NCI-H526 treated with DMSO at 0.1 percent for 48 hours (cell line): ENCODE measurements at places on chromosomes 5 and 9.

DNA sequence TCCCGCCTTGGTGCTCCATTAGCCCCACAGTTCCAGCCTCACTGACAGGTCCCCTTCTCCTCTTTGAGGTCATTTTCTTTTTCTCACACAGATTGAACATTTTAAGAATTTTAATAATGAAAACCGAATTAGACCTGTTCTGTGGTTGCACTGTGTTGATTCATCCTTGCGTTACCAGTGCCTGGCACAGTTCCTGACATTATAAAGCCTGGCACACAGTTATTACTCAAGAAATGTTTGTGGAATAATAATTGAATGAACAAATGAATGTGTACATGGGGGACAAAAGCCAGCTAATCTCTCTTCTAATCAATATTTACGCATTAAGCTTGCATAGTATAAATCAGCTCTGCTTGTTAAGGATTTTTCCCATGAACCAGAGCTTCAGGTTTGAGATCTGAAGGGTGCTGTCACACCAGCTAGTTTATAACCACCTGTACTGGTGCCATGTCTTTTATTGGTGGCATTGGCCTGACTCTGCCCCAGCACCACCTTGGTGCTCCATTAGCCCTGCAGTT is 80.0 kb downstream of the SV2C start:
- no peak for DNase-seq

GRCh38 chr5:66658516-66658915 is 62.3 kb downstream of the MAST4 start:
- no peak for DNase-seq

- no peak for DNase-seq
Observed at GRCh38 chr5:73120222-73121118, at the start of gene TMEM171. Gene TMEM171 (plus strand): TSS chr5:73120575. CDS start chr5:73123374, 2,799 bp downstream.

DNA sequence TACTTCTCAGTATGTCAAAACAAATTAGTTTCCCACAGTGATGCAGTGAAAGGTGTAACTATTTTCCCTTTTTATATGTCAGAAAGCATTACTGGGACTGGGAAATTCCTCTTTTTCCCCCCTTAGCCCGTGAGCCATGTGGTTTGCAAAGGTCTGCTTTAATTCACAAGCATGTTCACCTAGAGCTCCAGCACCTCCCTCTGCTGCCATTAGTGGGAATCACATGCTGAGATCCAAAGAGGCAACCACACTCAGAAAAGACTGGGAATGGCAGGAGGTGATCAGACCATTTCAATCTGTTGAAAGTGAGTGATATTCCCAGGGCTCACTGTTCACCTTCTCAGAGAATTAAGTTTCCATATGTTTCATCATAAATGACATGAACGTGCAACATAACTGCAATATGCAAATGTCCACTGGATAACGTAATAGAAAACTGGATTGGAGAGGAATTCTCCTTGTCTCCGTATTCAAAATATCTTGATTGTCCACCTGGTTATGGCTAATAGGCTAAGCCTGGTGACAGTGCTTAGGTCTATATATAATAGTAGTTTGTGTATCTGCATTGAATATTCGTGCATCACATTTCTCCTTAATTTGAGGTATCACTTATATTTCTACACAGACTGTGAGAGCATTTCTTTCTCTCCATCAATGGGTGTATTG is 703.5 kb upstream of the WWC1 start:
- DNase-seq, result peak; percentile 50

- no peak for DNase-seq
Observed at GRCh38 chr5:127298656-127299055, 8.1 kb downstream of the MEGF10 start.

DNA sequence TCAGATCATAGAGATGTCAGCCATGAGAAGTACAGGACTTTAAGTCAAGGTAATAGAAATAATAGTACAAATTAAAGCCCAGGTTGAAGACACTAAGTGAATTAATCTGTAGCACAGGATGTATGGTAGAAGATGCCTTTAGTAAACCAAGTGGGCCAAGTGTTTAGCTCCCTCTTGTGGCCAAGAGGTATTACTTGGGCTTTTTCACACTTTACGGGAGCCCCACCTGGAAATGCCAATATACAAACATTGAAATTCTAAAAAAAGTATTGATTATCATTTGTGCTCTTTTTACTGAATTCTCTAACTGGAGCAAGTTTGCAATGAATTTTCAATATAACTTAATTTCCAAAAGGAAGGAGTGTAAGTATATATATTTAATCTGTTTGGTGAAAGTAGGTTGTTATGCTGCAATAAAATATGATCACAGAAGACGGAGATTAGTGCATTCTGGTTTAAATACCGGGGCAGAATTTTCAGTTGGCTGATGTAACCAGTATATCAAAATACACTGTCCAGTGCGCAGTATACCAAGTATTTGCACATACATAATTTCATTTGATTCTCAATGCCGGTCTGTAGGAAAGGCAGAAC is 84.7 kb downstream of the PARP8 start:
- DNase-seq, result peak; percentile 87

- DNase-seq, result no peak
Observed at GRCh38 chr9:108273988-108274387, 581.8 kb downstream of the ACTL7B start.

GRCh38 chr5:41418220-41419031 is 92.0 kb downstream of the PLCXD3 start:
- DNase-seq, result no peak

GRCh38 chr9:6723881-6724420 is 33.8 kb upstream of the KDM4C start:
- no peak for DNase-seq

DNA sequence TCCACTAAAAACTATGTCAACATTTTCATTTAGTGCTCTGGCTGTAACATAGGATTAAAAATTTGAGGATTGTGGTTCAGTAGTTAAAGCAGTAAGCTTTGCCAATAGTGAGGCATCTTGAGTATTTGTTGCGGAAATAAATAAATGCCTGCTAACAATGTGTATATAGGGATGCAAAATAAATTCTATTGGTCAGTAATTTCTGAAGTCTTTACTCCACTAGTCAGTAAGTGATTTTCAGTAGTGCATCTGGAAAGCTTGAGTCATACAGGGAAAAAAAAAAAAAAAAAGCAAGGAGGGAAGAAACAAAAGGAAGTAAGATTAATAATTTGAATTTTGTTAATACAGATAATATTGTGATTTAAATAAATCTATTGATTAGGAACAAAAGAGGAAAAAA is 21.0 kb downstream of the NIPBL start:
- no peak for DNase-seq

DNA sequence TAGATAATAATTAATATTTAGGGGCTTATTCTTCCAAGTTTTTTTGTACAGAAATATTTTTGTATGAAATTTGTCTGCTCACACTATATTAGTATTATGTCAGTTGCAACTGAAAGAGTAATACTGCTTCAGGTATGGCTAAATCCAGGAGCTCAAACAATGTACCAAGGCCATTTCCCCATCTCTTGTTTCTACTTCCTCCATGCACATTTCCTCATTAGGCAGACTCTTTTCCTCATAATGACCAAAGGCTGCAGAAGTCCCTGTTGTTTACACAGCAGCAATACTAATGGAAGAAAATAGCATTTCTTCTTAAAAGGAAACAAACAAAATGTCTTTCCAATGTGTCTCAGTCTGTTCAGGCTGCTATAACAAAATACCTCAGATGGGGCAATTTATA is 9.2 kb upstream of the OTULINL start:
- DNase-seq, result no peak

- no peak for DNase-seq
Observed at GRCh38 chr5:54524704-54525103, 7.1 kb downstream of the SNX18 start.

DNA sequence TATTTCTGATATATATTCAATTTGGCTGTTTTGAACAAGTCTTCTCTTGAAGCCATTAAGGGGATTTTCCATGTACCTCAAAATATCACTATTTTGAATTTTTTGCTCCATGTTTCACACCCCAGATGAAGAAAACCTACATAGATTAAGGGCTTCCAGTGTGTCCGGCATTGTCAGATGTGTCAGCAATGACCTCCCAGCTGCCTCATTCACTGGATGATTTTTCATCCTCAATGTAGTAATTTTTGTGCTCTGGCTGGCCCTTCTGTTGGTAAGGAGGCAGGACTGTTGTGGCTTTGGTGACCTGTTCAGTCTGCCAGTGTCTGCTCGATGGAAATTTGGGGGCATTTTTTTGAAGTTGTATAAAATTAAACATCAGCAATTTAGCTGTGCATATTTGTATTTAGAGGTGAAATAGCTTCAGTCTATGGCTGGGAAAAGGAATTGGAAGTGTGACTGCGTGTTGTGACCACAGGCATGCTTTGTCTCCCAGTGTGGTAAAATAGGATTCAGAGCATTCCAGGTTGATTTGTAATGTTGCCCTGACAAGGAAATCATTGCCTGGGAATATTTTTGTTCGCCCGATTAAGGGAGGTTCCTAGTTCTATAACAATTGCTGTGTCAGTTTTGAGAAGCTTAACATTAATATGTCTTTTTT is 312.4 kb downstream of the ARHGEF28 start:
- no peak for DNase-seq

- DNase-seq, result no peak
Observed at GRCh38 chr9:109317311-109317978, 3.4 kb downstream of the EPB41L4B start.

- peak; percentile 48 for DNase-seq
Observed at GRCh38 chr5:572398-573019, 39.6 kb upstream of the CEP72 start.

DNA sequence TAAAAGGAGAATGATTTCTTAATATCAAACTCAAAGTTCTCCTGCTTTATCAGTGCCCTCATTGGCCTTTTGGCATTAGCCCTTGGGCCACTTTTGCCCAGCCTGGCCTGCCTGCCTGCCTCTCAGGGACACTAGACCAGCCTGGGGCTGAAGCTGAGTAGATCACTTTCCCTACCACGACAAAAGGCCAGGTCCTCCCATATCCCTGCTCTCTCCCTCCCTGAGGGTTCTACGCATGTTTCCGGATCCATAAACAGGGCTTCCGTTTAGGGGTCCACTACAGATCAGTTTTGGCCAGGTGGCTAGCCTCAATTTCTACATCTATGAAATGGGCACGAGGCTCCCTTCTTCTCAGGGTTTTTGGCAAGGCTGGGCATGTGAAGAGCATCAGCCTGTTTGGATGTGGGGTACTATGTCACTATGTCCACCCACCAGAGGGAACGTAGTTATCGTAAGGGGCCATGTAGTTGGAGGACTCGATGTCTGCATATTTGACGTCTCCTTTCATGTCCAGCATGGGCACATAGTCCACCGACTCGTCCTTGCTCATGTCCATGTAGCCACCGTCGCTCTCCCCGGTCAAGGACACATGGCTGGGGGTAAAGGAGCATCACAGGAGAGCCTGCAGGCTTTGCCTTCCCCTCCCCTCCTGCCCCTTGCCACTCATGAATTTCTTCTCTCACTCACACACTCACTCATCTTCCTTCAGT is 34.0 kb downstream of the PDGFRB start:
- no peak for DNase-seq

DNA sequence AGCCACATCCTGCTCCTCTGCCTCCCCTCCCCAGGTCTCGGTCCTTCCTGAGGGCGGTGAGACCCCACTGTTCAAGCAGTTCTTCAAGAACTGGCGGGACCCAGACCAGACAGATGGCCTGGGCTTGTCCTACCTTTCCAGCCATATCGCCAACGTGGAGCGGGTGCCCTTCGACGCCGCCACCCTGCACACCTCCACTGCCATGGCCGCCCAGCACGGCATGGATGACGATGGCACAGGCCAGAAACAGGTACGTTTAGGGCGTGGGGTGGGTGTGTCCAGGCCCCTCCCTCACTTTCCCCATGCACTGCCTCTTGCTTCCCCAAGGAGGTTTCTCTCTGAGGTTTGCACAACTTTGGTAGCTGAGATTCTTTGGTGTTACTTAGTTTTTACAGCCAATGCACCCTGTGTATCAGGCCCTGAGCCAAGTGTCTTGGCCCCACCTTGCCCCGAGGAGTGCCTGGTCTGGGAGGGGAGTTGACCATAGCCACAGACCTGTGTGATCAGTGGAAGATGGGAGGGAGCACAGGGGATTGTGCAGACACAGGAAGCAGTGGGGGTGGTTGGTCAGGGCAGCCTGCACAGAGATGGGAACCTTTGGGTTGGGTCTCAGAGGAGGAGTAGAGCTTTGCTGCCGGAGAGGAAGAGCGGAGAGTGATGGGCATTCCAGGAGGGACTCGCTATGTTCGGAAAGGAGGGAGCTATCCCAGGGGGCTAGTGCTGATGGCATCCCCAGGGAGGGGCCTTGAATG is 50.8 kb downstream of the GSN start:
- no peak for DNase-seq

GRCh38 chr5:39169081-39169480 is 50.3 kb downstream of the FYB1 start:
- DNase-seq, result no peak

GRCh38 chr5:41364346-41364745 is 146.1 kb downstream of the PLCXD3 start:
- DNase-seq, result no peak

- DNase-seq, result no peak
Observed at GRCh38 chr9:126587187-126588185, 26.2 kb upstream of the LMX1B start.

DNA sequence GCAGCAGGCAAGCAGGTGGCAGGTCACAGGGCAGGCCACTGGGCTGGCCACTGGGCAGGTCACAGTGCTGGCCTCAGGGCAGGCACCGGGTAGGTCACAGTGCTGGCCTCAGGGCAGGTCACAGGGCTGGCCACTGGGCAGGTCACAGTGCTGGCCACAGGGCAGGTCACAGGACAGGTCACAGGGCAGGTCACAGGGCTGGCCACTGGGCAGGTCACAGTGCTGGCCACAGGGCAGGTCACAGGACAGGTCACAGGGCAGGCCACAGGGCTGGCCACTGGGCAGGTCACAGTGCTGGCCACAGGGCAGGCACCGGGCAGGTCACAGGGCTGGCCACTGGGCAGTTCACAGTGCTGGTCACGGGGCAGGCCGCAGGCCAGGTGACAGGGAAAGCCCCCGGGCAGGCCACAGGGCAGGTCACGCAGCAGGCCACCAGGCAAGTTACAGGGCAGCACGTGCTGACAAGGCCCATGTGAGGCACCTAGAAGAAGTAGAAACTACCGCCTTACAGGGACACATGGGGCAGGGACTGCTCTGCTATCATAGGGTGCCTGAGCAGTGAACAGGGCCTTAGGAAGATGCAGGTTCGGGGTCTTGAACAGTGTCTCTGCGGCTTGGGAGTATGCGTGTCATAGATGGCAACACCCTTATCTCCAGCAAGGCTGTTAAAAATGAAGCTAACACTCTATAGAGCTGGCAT is 18.6 kb upstream of the MED10 start:
- DNase-seq, result no peak

- no peak for DNase-seq
Observed at GRCh38 chr5:151773951-151774350, 2.2 kb downstream of the G3BP1 start.

DNA sequence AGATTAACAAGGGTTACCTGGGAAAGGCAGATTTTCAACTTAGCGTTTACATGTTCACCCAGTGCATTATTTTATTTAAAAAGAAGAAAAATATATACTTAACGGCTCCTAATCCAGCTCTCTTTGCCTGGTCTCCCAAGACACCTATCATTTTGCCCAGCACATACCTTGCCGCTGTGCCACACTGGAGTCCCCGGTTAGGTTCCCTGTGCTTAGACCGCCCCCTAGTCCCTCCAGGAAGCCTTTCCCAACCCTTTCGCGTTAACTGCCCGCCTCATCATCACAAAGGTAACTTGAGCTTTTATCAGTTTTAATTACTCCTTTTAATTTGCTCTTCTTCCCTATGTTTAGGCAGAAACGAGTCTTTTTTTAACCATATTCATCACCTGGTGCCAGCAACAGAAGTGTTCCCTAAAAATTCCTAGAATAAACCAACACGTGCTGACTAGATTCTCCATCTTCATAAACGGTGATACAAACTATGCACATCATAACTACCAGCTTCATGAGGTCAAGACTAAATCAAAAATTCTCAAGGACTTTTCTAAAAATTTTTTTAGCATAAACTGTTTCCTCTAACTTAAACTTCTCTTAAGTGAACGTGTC is 19.7 kb downstream of the DNAJA1 start:
- peak; percentile 71 for DNase-seq
